ENCODE measurements at places on chromosomes 5 and 9. TPM values are rescaled to one million over a fixed set of nuclear protein-coding genes. Genes with fewer than 3 reads are reported as not detected.

DNA sequence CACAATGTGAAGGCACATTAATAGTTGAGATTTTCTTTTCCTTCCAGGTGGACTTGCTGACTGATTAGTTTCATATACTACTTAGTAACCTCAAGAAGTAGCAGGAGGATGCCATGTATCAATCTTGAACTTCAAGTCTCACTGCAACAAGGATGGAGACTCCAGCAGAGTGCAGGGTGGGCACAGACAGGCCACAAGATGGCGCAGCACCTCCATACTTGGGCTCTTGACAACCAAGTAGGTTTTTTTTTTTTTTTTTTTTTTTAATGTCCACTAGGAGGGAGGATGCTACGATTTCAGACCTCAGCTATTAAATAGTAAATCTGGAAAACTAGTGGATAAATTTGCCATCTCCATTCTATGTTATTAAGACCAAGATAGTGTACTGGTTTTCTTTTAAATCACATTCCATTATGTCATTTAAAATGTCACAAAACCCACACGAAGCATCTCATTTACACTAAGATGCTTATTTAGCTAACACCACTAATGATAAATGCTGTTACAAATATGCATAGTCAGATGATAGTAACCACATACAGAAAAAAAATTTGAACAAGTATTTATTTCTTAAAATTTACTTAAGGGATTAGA lies 58.6 kb downstream of the IL6ST start:
- peaks cover 49% of the 10 kb centered on the region for H3K4me1 ChIP-seq
- no peak overlapping the region for H3K4me3 ChIP-seq
- peak; percentile 65 for DNase-seq
- H3K36me3 ChIP-seq, result peaks cover 2% of the 10 kb centered on the region
- no peaks in the 10 kb centered on the region for H3K27me3 ChIP-seq
- H3K27ac ChIP-seq, result no peak overlapping the region

- no peak overlapping the region for H3K27ac ChIP-seq
- no peaks in the 10 kb centered on the region for H3K36me3 ChIP-seq
- no peak for DNase-seq
These were observed 410 bp downstream of the GLIPR2 start for GRCh38 chr9:36136894-36137391.

Gene SMIM33
- total RNA-seq, result not detected

Gene NEURL1B
- total RNA-seq, result 0.11 TPM

Gene LHX2
- not detected for total RNA-seq

DNA sequence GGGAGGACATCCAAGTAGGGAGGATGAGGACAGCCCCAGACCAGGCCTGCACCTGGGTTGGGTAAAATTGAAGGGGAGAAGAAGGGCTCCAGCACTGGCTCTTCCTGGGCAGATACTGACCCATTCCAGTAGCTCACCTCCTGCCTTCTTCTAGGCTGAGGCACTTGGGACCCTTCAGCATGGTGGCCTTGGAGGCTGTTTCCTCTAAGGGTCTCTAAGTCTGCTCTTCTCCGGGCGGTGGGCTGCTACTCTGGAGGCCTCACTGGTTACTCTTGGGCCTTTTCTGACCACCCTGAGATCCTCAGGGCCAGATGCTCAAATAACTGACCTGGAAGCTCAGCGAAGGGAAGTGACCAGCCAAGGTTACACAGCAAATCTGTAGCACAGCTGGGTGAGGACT lies 2.8 kb upstream of the TIFAB start:
- no peak overlapping the region for H3K4me3 ChIP-seq
- DNase-seq, result no peak
- no peaks in the 10 kb centered on the region for H3K4me1 ChIP-seq
- H3K27me3 ChIP-seq, result peaks cover 17% of the 10 kb centered on the region
- H3K27ac ChIP-seq, result no peak overlapping the region

DNA sequence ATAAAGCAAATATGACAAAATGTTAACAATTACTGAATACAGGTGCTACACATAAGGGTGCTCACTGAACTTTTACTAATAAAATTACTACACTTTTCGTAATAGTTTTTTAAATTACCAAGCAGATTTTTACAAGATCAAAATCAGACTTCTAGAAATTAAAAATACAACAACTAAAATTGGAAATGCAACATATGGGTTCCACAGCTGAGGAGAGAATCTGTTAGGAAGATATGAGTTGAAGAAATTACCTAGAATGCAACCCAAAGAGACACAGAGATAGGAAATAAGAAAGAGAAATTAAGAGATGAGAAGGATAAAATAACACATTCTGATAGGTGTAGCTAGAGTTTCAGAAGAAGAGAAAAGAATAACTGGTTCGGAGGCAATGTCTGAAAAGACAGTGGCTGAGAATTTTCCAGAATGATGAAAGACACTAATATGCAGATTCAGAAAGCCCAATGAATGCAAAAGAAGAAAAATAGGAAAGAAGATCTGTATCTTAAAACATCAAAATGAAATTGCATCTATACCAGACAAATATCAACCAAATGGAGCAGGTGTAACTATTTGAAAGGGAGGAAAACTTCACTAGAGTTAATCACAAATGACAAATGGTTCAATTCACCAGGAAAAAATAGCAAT lies 95.8 kb downstream of the MAPKAP1 start:
- H3K4me1 ChIP-seq, result no peaks in the 10 kb centered on the region
- no peak overlapping the region for H3K27ac ChIP-seq
- H3K36me3 ChIP-seq, result no peaks in the 10 kb centered on the region
- H3K4me3 ChIP-seq, result no peak overlapping the region

GRCh38 chr5:8239198-8239597 lies 370.2 kb downstream of the MTRR start:
- H3K4me3 ChIP-seq, result no peak overlapping the region
- H3K36me3 ChIP-seq, result no peaks in the 10 kb centered on the region
- H3K27me3 ChIP-seq, result no peaks in the 10 kb centered on the region
- DNase-seq, result no peak
- no peak overlapping the region for H3K27ac ChIP-seq

Gene PCA3
- not detected for total RNA-seq

Gene ADAMTS6
- total RNA-seq, result 3.1 TPM

GRCh38 chr9:99231711-99232110 lies 9.6 kb downstream of the SEC61B start:
- peak; percentile 9 for DNase-seq
- peaks cover 52% of the 10 kb centered on the region for H3K36me3 ChIP-seq
- H3K4me1 ChIP-seq, result peaks cover 10% of the 10 kb centered on the region
- H3K27me3 ChIP-seq, result no peaks in the 10 kb centered on the region
- H3K27ac ChIP-seq, result no peak overlapping the region
- H3K4me3 ChIP-seq, result no peak overlapping the region

Gene SLCO4C1
- 9.6 TPM for total RNA-seq

GRCh38 chr9:16139774-16140173 lies 586.9 kb downstream of the CCDC171 start:
- DNase-seq, result no peak
- H3K4me1 ChIP-seq, result no peaks in the 10 kb centered on the region
- H3K27me3 ChIP-seq, result no peaks in the 10 kb centered on the region
- H3K27ac ChIP-seq, result no peak overlapping the region

DNA sequence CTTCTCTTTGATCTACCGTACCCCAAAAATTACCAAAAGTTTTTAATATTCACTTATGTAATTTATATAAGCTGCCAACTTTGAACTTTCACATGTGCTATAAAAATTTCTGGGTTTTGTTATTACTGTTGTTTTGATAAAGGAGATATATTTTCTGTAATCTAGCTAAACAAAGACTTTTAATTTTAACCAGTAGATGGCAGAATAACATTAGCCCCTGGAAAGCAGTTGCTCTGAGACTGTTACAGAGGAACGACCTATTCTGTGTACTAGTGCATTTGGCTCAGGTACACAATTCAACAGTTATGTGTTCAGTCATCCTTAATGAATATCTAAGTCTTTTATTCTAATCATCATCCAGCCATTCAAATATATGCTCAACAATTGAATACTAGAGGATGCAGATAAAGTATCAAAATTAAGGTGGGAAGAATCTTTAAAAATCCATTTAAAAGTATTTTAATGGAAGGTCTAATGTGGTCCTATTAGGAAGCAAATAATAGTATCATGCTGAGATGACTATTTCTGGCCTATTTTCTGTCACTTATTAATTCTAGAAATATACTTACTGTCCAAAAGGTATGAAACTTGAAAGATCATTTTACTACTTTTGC lies 8.6 kb downstream of the KLHL9 start:
- H3K27ac ChIP-seq, result no peak overlapping the region
- H3K27me3 ChIP-seq, result no peaks in the 10 kb centered on the region
- peak; percentile 39 for DNase-seq
- no peak overlapping the region for H3K4me3 ChIP-seq
- H3K4me1 ChIP-seq, result peaks cover 3% of the 10 kb centered on the region

Gene STK32A
- total RNA-seq, result not detected

DNA sequence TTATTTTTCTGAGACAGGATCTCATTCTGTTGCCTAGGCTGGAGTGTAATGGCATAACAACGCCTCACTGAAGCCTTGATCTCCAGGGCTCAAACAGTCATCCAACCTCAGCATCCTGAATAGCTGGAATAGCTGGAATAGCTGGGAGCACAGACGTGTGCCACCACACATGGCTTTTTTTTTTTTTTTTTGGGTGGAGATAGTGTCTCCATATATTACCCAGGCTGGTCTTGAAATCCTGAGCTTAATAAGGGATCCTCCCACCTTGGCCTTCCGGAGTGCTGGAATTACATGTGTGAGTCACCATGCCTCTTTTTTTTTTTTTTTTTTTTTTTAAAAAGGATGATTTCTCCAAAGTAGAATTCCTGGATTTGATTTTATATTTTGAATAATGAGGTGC lies 60.7 kb downstream of the NSD1 start:
- H3K4me3 ChIP-seq, result no peak overlapping the region
- DNase-seq, result peak; percentile 70
- H3K27me3 ChIP-seq, result no peaks in the 10 kb centered on the region
- no peaks in the 10 kb centered on the region for H3K4me1 ChIP-seq
- no peaks in the 10 kb centered on the region for H3K36me3 ChIP-seq

Data from HepG2 (cell line).